ENCODE measurements at places on chromosomes 5 and 9.
A peak's percentile ranks its signal among the peaks of the same experiment; 100 is the strongest.

GRCh38 chr5:39906146-39906545, 481.4 kb upstream of the DAB2 start:
- DNase-seq: no peak

DNA sequence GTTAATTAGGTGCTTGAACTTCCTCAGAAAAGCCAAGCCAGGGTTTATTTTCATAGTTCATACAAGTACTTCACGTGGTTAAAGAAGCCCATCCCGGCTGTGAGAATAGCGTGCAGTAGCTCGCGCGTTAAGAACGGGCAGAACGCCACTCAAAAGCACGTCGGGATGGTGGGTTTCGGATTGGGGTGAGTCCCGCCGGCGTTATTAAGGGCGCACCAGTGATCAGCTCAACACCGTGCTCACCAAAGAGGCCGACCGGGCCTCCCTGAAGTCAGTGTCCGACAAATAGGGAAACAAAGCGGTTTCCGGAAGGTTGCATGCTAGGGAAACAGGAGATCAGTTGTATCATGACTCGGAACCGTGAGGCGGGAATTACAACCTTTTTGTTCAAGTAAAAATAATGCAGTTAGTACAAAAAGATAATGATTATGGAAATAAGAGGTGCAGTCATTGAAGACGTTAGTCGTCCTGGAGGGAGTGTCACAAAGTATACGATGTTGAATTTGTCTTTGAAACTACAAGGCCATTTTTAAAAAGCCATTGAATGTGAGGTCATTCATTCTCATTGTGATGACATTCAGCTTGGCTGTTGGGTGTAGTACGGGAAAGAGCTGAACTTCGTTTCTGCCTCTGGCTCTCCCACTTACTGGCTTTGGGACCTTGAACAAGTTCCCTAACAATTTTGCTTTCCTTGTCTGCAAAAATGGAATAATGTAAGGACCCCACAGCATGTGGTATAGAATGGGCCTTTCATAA, 992 bp downstream of the SETD9 start:
- DNase-seq: peak; percentile 9

DNA sequence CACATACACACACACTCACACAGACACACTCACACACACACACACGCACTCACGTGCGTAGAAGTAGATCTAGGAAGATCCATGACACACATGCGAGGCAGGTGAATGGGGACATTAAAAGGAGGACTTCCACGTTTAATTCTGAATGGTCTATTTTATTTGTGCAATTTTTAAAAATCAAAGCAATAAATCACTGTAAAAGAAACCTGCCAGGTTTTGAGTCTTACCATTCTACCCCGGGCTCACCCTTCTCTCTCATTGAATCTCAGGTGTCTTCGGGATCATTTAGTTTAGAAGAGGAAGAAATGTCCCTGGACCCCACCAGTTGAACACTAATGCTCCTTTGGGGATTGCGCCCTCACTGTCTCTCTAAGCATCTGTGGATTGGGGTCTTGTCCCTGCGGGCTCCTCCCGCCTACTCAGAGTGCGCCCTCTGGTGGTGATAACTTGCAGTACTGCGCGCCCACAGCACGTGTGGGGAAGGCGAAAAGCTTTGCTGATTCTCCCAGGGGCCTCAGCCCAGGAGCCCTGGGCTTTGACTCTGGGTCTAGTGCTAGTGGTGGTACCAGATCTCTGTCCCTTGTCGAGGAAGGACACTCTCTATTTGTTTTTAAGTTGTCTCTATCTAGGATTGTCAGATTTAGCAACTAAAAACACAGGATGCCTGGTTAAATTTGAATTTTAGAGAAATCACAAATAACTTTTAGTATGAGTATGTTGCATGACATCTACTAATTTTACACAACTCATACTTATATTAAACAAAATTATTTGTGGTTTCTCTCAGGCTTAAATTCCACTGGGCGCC, 34.8 kb downstream of the BOD1 start:
- DNase-seq: peak; percentile 8

DNA sequence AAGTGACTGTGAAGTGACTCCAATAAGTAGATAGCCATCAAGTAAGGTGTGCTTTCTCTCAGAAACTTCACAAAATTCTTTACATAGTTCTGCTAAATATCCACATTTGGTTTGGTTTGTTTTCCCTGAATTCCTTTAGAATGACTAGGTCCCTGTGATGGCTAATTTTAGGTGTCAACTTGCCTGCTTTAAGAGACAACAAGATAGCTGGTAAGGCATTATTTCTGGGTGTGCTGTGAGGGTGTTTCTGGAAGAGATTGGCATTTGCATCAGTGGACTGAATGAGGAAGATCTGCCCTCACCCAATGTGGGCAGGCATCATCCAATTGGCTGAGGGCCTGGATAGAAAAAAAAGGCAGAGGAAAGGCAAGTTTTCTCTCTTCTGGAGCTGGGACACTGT, 8.3 kb upstream of the PTBP3 start:
- no peak for DNase-seq

DNA sequence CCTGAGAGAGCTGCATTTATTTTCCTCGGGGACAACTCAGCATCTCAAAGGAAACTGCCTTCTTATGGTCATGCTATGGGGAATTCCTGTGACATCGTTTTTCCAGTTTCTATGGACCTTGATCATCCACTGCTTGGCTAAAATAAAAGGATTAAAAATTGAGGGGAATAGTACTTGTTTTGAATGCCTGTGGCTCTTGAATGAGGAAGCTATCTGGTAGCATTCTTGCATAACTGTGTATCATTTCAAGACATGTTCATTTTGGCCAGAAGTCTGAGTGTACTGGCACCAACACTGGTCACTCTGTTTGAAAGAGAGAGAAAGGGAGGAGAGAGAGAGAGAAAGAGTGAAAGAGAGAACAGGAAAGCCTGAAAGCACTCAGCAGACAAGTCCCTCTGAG, 116.7 kb downstream of the DOCK2 start:
- no peak for DNase-seq

- peak; percentile 21 for DNase-seq
These were observed 193.8 kb upstream of the ZNF618 start for GRCh38 chr9:113682297-113682771.

GRCh38 chr5:151023047-151023615, 2.7 kb downstream of the GPX3 start:
- DNase-seq: no peak

- DNase-seq: no peak
These were observed 461.1 kb upstream of the NUDT12 start for GRCh38 chr5:104023739-104024138.

DNA sequence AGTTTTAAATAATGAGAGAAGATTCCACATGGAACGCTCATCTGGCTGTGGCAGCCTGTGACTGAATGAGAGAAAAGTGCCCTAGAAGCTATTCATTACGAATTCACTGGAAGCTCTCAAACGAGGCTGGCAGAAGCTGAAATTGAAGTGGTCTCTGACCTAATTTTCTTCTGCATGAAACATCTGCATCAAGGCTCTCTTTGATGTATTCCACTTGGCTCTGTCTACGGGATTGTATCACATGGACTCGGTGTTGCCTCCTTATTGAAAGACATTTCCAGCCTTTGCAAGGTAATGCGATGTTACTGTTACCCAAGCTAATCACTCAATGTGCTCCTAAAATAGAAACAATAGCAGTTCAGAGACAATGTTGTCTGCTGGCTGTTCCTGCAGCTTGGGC, 246.9 kb upstream of the ZNF462 start:
- no peak for DNase-seq

- DNase-seq: no peak
These were observed 27.6 kb upstream of the TEX48 start for GRCh38 chr9:114709636-114710035.

GRCh38 chr9:100811643-100812042, 216.9 kb upstream of the PLPPR1 start:
- DNase-seq: no peak

DNA sequence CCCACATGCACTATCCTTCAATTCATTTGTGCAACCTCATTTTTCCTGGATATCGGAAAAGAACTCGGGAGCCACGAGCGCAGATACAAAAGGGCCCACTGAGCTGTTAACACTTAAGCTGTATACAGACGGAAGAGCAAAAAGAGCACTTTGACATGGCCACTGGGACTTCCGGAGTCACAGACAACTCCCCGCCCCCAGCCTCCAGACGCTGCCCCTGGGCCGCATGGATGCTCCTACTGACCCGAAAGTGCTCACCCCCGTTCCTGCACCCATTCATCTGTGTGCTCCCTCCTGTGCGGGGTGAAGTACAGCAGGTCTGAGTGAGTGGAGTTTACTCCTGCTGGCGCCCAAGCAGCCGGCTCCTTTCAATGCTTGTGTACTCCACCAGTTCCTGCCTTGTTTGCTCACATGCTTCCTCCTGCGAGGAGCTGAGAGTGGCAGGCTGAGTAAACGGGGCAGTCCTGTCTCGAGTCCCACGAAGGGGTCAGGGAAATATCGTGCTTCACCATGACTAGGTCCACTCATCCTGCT, 901.0 kb upstream of the CTNND2 start:
- no peak for DNase-seq

DNA sequence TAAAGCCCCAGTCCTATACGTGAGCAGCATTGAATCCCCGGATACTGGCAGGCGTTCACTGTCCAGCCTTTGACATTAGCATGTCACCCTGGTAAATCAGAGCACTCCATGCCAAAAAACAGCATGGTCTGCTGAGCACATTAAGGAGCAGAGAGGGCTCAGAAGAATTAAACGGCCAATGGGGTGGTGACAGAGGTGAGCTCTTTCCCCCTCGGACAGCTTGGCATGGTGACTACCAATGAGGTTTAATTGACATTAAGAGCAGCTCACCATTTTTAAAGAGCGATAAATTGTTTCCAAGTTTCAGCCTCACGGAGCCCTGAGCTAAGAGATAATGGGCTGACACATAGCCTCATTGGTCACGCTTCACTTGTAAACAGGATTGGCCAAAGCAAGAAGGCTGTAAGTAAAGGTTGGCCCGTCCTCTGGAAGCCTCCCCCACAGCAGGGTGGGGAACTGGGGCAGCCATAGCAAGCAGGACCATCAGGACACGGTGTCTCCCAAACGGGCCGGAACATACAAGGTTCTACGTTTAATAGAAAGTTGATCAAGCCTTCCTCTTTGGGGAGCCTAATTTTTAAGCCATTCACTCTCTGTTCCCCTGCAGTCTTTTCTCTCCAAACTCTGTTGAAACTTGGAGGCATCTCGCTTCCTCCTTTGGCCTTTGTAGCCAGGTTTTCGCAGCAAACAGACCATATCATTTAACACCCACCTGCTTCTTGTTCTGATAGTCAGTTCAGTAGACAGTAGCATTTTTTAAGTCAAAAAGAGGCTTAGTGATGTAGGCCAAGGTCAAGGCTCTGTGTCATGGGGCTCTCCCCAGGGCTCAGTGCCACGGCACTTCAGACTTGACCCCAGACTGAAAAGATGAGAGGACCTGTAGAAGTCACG, 25.9 kb downstream of the QRFP start:
- DNase-seq: no peak

DNA sequence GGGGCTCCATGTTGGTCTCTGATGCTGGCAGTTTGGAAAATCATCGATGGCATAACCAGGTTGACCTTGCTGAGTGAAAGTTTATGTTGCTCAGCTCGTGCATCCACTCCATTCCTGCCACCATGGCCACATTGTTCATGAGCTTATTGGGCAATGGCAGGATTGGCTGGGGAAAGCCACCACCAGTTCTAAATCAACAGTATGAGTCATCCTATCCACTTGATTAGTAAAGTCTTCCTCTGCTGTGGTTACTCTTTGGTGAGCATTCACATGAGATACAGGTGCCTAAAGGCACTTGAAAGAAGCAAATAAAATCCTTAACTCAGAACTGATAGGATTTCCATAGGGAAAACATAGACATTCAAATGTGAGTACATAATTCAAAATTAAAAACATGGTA, 131.8 kb upstream of the FBN2 start:
- DNase-seq: no peak

DNA sequence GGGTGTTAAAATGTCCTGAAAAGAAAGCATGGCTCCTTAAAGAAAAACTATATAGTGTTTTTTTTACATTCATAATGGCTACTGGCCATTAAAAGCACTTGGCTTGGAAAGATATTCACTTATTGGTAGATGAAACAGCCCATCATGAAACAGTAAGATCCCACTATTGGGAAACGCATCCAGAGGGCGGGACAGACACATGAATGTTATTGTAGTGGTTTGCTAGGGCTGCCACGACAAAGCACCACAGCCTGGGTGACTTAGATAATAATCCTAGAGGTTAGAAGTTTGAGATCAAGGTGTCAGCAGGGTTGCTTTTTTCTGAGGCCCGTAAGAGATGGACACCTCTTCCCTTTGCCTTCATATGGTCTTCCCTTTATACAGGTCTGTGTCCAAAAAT, 139.4 kb upstream of the ANKH start:
- DNase-seq: no peak

DNA sequence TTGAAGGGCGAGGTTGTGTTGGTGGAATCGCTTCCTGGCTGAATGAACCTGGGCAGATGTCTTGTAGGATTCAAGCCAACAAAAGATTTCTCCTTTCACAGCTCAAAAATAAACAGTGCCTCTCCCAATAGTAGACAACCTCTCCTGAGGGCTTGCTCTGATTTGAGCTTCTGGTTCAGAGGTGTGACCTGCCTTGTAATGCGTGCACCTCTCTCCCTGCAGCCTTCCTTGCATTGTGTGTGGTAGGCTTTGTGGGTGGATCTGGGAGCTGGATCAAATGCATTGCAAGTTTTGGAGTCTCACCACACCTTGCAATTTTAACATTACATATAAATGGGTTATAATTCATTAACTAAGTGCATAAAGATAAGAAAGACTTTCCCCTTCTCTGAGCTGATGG, 96.9 kb upstream of the PTCH1 start:
- DNase-seq: no peak

DNA sequence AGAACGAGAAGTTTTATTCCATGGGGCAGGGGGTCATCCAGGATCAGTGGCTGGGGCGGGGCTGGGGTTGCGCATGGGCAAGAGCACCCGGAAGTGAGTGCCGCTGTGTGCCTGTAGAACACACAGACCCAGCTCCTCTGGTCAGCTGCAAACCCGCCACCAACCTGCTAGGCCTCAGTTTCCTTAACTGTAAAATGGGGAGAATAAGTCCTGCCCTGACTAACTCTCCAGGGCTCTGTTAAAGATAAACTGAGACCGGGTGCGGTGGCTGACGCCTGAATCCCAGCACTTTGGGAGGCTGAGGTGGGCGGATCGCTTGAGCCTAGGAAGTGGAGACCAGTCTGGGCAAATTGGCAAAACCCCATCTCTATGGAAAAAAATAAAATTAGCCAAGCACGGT, 152.2 kb downstream of the GABBR2 start:
- DNase-seq: no peak
